ENCODE measurements at places on chromosomes 13 and 19.

GRCh38 chr19:17716309-17716929 lies 2.9 kb upstream of the MAP1S start:
- no peak for DNase-seq

- DNase-seq = no peak
Measured at GRCh38 chr13:79659121-79659521, 178.2 kb downstream of the NDFIP2 start.

GRCh38 chr19:32407004-32407992 lies 1.7 kb downstream of the DPY19L3 start:
- no peak for DNase-seq

DNA sequence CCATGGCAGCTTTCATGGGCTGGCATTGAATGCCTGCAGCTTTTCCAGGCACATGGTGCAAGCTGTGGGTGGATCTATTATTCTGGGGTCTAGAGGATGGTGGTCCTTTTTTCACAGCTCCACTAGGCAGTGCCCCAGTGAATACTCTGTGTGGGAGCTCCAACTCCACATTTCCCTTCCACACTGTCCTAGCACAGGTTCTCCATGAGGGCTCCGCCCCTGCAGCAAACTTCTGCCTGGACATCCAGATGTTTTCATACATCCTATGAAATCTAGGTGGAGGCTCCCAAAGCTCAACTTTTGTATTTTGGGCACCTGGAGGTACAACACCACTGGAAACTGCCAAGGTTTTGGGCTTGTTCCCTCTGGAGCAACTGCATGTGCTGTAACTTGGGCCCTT lies 450.6 kb downstream of the LMO7 start:
- no peak for DNase-seq

DNA sequence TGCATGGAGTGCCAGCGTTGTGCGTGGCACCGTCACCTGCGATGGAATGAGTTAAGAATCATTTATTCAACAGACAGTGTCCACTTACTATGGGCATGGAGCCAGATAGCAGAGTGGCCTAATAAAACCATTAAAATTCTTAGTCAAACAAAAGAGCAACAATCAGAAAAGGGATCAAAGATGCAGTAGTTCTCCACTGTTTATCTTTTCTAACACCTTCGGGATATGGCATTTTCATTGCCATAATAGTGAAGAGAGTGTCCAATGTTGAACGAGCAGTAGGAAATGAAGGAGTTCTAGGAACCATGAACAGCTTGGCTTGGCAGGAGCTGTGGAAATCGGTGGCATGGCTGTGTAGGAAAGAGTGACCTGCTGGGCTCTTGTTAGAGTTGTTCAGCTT lies 2.0 kb downstream of the TNFSF11 start:
- DNase-seq = no peak

DNA sequence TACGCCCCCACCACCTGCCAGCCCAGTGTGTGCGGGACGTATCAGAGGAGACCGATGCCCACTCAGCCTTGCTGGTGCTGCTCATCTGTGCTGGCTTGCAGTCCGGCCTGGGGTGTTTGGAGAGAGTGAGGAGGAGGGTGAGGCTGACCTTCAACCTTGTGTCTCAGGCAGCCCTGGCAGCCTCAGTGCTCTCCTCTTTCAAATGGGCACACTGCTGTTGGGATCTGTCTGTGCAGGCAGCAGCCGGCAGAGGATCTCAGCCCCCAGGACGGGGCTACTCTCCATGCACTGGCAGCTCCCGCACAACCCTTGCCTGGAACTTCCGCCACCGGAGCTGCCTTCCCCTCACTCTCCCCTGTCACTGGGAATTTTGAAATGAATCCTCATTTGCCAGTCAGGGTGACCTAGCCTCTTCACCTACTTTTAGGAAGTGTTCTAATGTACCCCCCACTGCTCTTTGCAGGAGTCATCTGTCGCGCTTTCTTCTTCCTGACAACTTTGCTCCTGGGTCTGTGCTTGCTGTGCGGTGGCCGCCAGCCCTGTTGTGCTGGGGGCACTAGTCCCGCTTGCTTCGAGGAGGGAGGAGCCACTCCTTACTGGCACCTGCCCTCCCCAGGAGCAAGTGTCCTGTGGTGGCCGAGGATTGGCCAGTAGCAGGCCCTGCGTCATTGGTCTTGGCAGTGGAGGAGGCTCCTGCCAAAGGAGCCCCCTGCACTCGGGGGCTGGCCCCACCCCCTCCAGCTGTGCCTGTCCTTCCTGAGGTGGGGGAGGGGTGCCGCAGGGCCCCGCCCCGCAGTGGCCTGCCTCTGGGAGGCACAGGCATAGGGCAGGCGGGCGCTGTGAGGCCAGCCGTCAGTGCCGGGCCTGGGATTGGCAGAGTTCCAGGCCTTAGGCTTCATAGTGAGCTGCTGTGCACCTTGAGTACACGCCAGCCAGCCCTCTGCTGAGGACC lies 53.4 kb downstream of the TSSK6 start:
- DNase-seq = no peak

- DNase-seq = no peak
Measured at GRCh38 chr19:35120492-35120891, 4.9 kb downstream of the FXYD3 start.

GRCh38 chr13:36673838-36674326 lies at the start of gene SERTM1:
Gene SERTM1, plus strand, starts transcription at chr13:36674020. Its CDS starts 21,059 bp downstream, at chr13:36695079.
- DNase-seq = no peak

- DNase-seq = no peak
Measured at GRCh38 chr19:30879225-30879624, 470.0 kb downstream of the TSHZ3 start.

- DNase-seq = no peak
Measured at GRCh38 chr13:105492216-105492615, 1043.2 kb downstream of the EFNB2 start.

DNA sequence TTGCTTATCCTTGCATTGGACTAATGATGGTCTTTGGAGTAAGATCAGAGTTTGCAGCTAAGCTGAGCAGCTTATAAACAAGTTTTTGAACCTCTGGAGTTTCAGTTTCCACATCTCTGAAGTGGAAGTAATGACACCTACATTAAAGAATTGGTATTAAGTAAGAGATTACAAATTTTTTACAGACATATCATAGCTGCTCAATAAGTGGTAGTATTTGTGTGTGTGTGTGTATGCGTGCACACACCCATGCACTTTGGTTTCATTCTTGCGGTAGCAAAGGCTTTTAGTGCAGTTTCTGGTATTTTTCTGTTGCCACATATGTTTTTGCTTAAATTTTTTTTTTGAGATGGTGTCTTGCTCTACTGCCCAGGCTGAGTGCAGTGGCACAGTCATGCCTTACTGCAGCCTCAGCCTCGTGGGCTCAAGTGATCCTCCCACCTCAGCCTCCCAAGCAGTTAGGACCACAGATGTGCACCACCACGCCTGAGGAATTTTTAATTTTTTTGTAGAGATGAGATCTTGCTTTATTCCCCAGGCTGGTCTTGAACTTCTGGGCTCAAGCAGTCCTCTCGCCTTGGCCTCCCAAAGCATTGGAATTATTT lies 4.5 kb downstream of the NAA16 start:
- DNase-seq = no peak

DNA sequence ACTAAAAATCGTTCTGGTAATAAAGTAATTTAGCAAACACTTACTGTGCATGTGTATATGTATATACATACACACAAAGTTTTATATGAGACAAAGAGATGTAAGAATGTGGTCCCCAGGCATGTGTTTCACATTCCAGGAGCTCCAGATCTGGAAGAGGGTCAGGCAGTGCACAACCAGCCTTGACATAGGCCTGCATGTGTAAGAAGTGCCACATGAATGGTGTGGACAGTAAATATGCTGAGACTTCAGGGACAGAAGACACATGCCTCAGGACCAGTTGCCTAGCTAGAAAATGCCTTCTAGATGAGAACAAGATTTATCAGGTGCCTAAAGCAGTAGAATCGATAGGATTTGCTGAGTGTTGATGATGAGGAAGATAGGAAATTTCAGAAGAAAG lies 76.4 kb downstream of the FRY start:
- DNase-seq = no peak
